NCI-H345 (cell line): ENCODE measurements at places on chromosomes 12 and 14.

DNA sequence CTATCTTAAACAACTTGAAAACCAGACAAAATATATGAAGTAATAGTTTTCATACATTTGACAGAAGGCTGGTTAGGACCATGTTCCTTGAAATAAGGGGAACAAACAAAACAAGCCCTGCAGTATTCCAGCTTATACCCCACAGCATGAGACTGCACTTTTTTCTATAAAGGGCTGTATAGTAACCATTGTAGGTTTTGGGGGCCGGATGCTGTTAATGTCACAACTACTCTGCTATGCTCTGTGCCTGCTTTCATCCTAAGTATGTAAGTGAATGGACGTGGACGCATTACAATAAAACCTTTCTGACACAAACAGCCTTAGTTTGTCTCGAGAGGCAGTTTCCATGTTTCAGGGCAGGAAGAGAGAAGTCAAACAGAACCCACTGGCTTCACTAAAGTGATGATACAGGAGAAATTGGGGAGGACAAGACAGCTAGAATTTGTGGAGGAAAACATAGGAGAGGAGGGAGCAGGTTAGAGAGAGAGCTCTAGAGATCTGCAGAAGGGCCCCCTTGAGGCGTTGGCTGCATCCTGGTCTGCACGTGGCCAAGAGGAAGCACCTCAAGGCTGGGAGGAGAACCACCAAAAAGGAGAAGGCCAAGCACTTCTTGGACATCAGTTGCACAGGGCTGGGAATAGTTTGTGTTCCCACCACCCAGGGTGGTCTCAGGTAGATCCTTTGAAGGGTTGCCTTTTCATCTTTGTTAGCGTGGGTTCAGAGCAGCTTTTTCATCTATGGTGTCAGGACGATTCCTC lies 63.7 kb downstream of the TRAF3 start:
- no peak for DNase-seq

DNA sequence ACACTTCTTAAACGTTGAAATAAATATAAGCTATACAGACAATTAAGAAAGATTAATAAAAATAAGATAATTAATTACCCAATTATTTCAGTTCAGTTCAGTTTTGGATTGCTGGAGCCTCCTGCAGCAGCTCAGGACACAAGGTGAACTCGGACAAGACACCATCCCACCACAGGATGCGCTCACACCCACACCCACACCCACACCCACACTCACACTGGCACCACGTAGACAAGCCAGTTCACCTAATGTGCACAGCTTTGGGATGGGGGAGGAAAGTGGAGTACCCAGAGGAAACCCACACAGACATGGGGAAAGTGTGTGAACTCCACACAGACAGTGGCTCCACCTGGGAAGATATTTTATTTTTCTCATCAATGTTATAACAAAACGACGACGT lies 32.1 kb downstream of the EMP1 start:
- no peak for DNase-seq

GRCh38 chr14:69535230-69535848 lies 39.3 kb downstream of the CCDC177 start:
- DNase-seq, result peak; percentile 77

GRCh38 chr12:92136965-92137721 lies 8.5 kb downstream of the BTG1 start:
- DNase-seq, result no peak

- no peak for DNase-seq
Measured at GRCh38 chr12:127607146-127607725, 659.7 kb upstream of the TMEM132C start.

DNA sequence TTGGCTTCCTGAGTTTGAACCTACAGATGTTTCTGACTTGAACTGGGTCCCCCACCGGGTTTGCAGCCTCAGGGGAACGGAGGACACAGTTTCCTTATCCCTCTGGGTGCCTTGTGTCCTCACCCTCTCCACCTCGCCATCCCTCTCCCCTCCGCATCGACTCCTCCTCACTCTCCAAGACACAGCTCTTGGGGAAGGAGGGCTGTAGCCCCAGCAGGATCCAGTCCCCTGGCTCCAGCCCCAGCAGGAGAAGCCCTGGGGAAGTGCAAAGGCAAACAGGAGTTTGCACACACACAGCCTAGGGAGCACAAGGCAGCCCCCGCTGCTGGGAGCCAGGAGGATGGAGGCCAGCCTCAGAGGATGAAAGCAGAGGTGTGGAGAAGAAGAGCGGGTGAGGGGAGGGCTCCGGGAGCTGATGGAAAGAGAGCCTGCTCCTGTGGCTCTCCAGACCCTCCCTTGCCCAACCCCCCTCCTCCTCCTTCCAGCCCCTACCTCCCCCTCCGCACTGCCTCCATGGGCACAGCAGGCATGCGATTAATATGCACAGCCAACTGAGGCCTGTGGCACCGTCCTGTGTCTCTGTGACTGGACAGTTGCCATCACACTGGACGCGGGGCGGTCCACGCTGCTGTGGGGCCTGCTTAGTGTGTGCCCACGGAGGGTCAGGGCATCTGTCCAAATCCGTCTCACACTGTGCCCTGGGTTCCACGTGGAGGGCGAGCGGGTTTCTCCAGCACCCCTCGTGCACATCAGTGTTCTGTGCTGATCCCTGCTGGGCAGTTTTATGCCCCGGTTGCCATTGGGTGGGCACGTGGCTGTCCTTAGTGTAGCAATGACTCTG lies 193.7 kb upstream of the DIO3 start:
- DNase-seq, result no peak

GRCh38 chr14:57889245-57889644 lies 23.4 kb upstream of the SLC35F4 start:
- no peak for DNase-seq

DNA sequence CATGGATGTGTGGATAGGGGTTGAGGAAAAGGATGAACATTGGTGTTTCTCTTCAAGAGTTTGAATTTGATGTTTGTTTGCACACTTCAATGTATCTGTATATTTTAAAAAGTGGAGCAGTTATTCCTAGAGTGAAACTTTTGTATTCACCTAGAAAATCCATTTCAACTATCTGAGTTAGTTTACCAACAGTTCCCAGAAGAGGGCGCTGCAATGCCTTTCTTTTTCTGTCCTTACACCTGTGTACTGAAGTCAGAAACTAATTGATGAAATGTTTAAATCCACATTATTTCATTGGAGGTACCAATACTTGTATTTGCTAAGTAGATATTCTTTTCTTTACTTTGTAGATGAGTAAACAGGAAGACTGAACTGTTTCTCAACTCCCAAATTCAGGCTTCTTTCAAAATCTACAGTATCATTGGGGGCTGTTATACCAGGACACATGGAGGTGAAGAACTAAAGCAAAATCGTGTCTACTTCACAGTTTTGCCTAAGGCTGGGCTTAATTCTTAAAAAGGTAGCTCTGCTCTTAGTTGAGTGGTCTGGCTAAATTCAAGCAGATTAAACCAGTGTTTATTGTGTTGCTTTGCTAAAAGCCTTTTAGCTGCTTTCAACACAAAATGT lies 26.6 kb upstream of the KLRB1 start:
- DNase-seq, result peak; percentile 16

DNA sequence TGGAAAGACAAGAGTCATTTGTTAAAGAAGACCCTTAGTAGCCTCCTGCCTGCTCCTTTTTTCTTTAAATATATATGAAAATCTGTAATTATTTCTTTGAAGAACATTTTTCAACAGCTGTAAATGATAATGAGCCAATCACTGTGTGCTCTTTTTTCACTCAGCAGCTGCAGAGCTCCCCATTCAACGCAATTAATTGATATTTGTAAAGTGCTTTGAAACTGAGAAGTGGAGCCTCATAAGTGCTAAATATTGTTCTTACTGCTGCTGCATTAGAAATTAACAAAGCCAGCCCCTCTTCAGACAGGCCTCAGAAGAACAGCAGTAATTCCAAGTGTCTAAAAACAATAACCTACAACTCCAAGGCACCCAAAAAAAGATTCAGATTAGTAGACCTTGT lies 224.3 kb downstream of the GXYLT1 start:
- no peak for DNase-seq

DNA sequence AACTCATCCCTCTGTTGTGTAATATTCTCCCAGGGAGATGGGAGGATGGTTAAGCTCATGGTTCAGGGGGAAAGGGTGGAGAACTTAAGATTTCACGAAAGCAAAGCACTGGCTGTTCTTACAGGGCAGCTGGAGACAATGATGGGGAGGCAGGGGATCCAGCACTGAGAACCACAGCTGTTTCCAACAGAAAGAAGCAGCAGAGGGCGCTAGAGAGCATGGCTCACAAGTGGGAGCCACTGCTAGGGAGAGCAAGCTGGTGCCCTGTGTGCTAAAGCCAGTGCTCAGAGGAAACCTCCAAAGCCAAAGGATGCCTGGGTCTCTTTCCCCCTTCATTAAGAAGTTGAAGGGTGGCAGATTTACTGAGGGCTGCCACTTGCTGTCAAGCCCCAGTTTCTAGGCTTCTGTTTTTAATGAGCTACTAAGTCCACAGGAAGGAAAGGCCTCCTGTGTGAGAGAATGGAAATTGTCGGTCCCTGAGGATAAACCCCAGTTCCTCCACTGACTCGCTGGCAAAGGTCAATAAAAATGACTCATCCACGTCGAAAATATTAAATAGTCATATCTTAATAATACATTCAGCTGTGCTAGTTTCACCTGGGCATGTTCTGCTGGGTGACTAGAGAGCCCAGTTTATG lies 199.7 kb downstream of the ANO2 start:
- DNase-seq, result peak; percentile 60

DNA sequence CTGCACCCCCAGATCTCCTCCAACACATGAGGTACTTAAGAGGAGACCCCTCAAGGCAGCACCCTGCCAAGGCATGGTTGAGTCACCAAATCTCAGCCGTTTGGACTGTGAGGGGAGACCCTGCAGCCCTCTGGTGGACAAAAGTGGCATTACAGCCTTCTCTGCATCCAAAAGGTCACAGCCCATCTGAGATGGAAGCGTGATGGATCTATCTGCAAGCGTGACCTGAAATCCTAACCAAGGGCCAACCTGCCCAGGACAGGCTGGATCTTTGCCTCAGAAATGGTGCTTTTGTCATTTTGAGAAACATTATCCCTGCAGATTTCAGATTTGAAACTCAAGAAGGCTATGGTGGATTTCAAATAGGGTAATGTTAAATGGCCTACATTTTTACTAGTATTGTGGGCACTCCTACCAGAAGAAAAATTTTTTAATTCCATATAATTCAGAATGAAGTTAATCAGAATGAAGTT lies 23.7 kb upstream of the DHRS4 start:
- peak; percentile 78 for DNase-seq

- no peak for DNase-seq
Measured at GRCh38 chr12:91091916-91092715, 19.2 kb downstream of the LUM start.
